Uterus (tissue), 4 donors: ENCODE measurements at places on chromosomes 7 and 10.
A peak's percentile ranks its signal among the peaks of the same experiment; 100 is the strongest.

DNA sequence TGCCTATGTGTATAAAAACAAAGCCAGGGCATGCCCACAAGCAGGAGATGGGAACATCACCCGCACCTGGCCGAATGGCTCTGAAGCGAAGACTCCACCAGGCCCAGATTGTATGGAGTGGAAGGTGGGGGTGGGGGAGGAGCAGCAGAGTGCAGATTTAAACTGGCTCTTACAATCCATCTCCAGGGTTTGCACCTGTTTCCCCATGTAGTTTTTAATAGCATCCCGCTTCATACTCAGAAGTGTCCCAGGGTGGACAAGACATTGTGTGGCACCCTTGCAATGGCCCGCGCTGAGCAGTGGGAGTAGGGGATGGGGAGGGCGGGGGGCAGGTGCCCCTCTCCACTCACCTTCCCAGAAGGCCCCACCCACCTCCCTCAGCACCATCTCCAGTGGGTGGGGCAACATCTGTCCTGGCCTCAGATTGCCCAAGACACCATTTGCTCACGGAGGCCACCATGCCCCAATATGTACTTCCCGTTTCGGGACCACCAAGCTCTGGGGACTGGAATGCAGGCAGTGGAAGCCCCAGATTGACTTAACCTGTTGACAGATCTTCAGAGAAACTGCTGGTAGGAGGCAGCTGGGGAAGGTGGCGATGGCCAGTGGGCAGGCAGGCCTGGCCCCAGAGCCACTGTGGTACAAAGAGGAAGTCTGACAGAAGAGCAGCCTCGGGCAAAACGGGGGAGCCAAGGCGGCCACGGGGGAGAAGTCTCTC is 23.0 kb downstream of the VSIR start:
- no peak for DNase-seq

- DNase-seq = no peak
These were observed 803 bp downstream of the RAPGEF5 start for GRCh38 chr7:22356010-22356691.

GRCh38 chr7:20340839-20341238 is 10.1 kb downstream of the ITGB8 start:
- DNase-seq = no peak

DNA sequence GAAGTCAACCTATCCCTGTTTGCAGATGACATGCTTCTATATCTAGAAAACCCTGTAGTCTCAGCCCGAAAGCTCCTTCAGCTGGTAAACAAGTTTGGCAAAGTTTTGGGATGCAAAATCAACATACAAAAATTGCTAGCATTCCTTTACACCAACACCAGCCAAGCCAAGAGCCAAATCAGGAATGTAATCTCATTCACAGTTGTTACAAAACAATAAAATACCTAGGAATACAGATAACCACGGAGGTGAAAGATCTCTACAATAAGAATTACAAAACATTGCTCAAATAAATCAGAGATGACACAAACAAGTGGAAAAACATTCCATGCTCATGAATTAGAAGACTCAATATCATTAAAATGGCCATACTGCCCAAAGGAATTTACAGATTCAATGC is 50.4 kb upstream of the ZNF365 start:
- no peak for DNase-seq

GRCh38 chr10:129140921-129141885 is 325.8 kb upstream of the MGMT start:
- DNase-seq = no peak

DNA sequence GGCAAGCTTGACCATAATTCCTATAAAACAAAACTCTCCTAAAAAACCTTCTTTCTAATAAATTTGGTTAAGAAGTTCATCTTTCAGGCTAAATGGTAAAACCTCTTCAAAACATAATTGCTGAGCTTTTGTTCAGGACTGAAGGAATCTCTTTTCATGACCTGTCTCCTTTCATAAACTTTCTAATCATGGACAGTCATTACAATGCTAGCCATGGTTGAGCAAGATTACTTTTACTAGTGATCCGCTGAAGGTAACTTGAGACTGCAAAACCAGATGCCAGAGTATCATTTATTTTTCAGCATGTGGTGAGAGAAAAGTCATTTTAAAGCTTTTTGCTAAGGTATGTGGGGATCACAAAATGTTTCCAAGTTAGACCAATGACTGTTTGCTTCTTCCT is 186.4 kb upstream of the RHOBTB1 start:
- no peak for DNase-seq

DNA sequence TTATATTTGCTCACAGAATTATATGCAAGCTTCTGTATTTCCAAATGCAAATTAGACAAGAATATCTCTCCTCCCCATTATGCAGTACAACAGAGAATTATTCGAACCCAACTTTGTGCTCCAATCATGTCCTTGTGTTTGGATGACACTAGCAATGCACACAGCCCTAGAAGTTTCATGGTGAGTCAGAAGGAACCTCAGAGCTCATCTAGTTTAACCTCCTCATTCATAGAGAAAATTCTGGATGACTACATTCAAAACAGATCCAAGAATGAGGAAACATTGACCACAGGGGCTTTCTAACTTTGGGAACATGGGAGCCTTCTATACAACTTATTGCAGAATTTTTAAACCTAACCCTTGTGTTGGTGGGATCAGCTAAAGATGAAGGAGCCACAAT is 12.8 kb upstream of the ARID5B start:
- DNase-seq = no peak

GRCh38 chr10:31098046-31098445 is 66.4 kb upstream of the ZNF438 start:
- no peak for DNase-seq

- no peak for DNase-seq
These were observed 545.9 kb downstream of the GFRA1 start for GRCh38 chr10:115727129-115727528.

GRCh38 chr7:75988568-75989499 is 5.6 kb downstream of the TMEM120A start:
- DNase-seq = no peak

DNA sequence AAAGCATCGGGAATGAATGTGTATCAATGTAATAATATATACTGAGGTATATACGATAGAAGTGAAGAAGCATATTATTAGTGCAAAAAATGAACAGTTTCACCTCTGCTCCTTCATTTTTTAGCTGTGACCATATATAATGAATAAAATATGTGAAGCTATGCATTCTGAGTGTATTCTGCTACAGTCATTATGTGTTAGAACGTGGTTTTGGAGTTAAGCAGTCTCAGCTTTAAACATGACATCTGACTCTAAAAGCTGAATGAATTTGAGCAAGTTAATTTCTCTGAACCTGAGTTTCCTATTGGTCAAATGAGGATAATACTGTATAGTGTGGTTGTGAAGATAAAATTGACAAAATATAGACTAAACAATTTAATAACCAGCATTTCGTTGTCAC is 358.1 kb downstream of the SUGCT start:
- no peak for DNase-seq

DNA sequence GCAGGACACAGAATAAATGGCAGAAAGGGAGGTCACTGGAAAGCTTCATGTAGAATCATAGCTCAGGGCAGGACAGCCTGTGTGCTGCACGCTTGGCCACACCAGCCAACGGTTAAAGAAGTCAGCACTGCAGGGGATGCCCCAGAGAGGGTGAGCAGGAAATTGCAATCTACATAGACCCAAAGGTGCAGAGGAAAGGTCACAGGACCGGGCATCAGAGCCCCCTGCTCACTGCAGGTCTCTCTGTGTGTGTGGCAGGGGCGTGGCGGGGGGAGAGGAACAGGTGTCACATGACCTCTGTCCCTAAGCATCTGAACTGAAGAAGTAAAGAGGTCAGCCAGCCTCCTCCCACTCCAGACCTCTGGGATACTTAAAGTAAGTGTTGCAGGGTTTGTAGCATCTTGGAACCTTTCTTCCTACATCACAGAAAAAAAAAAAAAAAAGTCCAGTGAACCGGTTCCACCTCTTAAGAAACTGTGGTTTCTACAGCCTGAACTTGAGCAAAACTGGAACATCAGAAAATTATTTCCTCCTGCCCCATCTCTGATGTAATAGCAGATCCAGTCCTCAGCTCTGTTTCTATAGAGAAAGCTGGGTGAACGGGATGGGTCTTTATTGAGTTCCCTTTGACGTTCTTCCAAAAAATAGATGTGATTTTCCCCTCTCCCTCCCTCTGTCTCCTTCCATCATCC is 64.3 kb downstream of the RGS10 start:
- no peak for DNase-seq

DNA sequence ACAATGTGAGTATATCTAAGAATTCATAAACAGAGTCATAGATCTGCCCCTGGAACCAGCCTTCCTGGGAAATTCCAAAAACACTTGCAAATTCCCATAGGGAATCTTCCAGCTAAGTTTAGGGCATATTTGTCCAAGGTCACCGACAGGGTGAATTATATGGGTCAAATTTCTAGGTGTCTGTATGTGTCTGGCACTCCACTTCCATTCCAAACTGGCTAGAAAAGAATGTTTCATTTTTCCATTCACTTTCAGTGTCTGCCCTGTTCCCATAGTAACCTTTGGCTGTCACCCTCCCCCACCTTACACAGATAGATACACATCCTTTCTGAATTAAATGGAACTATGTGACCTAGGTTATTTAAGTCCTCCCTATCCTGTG is 230.9 kb downstream of the CREB5 start:
- DNase-seq = no peak

- no peak for DNase-seq
These were observed 261.7 kb upstream of the SEMA3C start for GRCh38 chr7:81180573-81180972.

DNA sequence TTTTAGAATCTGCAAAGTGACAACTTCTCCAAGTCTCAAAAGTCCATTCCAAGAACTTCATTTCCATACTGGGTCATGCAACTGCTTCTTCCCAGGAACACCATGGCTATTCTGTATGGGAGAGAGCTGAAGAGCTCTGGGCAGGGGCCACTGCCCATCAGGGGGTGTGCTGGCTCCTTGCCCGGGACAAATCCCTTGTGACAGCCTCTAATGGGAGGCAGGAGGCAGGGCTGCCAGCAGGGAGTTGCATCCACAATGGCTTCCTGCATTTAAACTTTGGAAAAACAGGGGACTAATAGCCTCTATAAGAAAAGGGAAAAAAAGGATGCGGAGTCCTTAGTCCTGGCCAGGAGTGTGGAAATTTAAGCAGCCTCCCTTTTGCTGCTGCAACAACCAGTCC is 18.4 kb upstream of the FRMD4A start:
- no peak for DNase-seq

DNA sequence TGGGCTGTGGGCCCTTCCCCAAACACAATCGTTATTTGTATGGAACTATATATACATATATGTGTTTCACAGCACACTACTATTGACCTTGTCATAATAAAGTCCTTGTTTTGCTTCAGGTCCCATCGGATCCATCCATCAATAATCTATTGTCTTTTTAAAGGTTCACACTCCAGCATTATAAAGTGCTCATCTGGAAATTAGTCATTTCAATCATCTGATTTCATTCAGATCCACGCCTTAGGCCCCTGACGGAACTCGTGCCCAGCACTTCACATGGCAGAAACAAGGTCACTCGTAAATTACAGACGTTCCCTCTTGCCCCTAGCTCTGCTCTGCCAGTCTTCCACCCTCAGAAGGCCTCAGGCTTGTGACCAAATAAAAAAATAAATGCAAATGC is 133.1 kb upstream of the PPP2R2D start:
- no peak for DNase-seq

DNA sequence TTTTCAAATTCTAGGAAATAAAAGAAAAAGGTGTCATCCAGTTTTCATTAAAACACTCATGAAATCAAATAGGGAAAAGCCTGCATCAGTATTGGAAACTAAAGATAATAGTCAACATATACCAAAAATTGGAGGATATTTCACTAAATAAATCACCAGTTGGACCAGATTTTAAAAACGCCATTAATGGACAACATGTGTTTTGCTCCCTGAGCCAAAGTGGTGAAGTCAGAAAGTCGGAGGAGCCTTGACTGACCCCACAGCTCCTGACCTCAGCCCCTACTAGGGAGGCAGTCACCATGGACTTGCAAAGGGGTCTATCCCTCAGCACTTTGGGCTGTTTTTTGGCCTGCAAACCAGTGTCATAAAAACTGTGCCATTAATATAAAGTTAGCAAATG is 98.3 kb upstream of the SEC61G start:
- DNase-seq = no peak

DNA sequence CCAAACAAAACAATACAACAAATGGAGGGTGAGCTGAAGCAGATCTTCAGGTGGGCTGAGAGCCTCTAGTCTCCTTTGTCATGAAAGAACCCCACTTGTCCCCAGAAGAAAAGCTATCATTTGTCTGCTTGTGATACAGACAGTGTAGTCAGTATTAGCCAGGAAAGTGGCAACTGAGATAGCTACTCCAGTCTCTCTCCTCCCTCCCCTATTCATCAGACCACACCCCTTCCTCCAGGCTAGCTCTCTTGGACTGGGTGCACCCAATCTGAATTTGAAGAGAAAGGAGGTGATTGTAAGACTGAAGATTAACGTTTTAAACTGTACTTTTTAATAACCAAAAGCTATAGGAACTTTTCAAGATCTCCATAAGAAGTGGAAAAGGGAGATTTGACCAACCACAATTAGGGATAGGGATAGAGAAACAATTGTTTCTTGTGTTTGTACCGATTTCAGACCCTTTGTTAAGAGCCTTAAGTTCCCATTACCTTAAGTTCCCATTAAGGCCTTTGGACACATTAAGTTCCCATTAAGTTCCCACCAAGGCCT is 14.1 kb downstream of the BMPR1A start:
- no peak for DNase-seq

GRCh38 chr7:30114536-30115238 is 20.1 kb upstream of the MTURN start:
- DNase-seq = no peak

GRCh38 chr7:110839866-110840265 is 251.1 kb upstream of the LRRN3 start:
- no peak for DNase-seq

- no peak for DNase-seq
These were observed 190.3 kb upstream of the SHH start for GRCh38 chr7:156002362-156003066.

GRCh38 chr7:86949052-86949778 is 110.2 kb downstream of the ELAPOR2 start:
- DNase-seq = no peak

- peak; percentile 67 for DNase-seq
These were observed 26.7 kb downstream of the MICALL2 start for GRCh38 chr7:1432411-1433082.

- DNase-seq = no peak
These were observed 86.0 kb upstream of the KCTD7 start for GRCh38 chr7:66542528-66543269.

DNA sequence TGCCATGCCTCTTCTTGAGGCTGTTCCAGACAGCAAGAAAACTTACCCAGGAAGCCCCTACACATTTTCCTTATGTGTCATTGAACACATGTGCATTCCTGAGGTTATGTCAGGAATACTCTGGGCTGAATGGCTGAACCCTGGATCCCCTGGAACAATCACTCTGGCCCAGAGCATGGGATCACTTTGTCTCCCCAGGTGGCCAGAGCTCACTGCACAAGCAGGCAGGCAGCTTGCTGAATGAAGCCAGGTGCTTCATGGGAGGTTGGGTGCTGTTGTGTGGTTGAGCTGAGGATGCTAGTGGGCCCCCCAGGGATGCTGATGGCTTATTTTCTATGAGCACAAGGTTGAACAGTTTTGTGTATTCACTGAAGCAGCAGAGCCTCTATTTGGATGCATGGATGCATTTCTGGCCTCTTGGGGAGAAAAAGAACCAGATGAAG is 54.7 kb upstream of the NPTX2 start:
- no peak for DNase-seq

- DNase-seq = no peak
These were observed 76.3 kb upstream of the CUX1 start for GRCh38 chr7:101740981-101741725.
